ENCODE measurements at places on chromosomes 1 and 21. TPM values are rescaled to one million over a fixed set of nuclear protein-coding genes. Genes with fewer than 3 reads are reported as not detected.

The CORT gene
- total RNA-seq, result 0.36 TPM

The L1TD1 gene
- not detected for total RNA-seq

The SLC6A17 gene
- total RNA-seq, result 0.05 TPM

The FCRL5 gene
- total RNA-seq, result not detected

The CD247 gene
- 237 TPM for total RNA-seq

The CHAF1B gene
- total RNA-seq, result 33.8 TPM
